ENCODE measurements at places on chromosomes 6 and 20. TPM values are rescaled to one million over a fixed set of nuclear protein-coding genes. Genes with fewer than 3 reads are reported as not detected.

TULP4 gene
- 85.8 TPM for total RNA-seq

EZR gene
- total RNA-seq = 85.1 TPM

ARFRP1 gene
- total RNA-seq = 54.9 TPM

GNAS-AS1 gene
- total RNA-seq = 0.85 TPM

CFAP206 gene
- 0.19 TPM for total RNA-seq

TSPYL1 gene
- 82.9 TPM for total RNA-seq

PCNA gene
- 203 TPM for total RNA-seq

NKAIN2 gene
- total RNA-seq = under 0.01 TPM

DNAAF9 gene
- total RNA-seq = 12.2 TPM

KIF25 gene
- total RNA-seq = not detected

PDYN gene
- not detected for total RNA-seq

C6orf58 gene
- not detected for total RNA-seq

PREX1 gene
- 61.7 TPM for total RNA-seq

RRAGD gene
- 0.09 TPM for total RNA-seq

KHDC1 gene
- total RNA-seq = 0.85 TPM

CST1 gene
- total RNA-seq = 0.38 TPM

ARFGAP1 gene
- total RNA-seq = 52.2 TPM

PMEPA1 gene
- total RNA-seq = 9.3 TPM

HLA-DPA1 gene
- 3.5 TPM for total RNA-seq

DYNLT2 gene
- 0.63 TPM for total RNA-seq
